Stimulated activated CD4-positive, alpha-beta T cell treated with anti-CD3 and anti-CD28 coated beads, Interleukin-4, amount 100 ng/mL, for 1 hour (primary cell): ENCODE measurements at places on chromosomes 4 and X.

DNA sequence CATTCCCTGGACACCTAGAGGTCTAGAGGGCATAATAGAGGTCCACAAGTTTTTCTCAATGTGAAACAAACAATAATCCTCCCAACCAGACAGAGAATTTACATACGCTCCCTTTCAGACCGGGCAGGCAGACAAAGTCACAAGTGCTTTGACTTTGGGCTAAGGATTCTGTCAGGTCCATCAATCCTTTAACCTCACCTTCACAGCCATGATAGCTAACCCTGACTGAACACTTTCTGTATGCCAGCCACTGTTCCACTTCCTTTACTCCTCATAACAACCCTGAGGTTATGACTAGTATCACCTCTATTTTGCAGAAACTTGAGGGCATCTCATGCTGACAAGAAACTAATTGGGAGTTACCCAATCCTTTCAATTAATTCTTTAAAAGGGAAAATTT, 118.8 kb upstream of the AFF2 start:
- DNase-seq, result no peak

- DNase-seq, result no peak
These were observed 160.9 kb downstream of the CBR4 start for GRCh38 chr4:168849030-168849675.

- DNase-seq, result no peak
These were observed 911.5 kb downstream of the GLUD2 start for GRCh38 chrX:121958886-121959285.

DNA sequence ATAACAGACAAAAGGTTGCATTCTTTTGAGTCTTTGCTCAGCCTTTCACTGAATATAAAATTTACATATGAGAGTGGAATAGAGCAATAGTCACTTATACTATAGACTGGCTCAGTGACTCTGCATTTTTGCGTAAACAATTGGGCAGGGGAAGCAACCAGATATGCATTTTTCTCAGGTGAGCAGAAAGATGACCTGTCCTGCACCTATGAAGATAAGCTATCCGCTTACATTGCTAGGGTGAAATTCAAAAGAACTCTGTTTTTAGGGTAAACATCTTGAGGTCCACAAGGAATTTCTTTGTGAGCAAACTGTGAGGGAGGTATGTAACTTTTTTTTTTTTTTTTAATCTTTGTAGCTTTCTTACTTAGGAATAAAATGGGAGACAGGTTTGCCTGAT, 602.4 kb upstream of the PRKX start:
- DNase-seq, result no peak

DNA sequence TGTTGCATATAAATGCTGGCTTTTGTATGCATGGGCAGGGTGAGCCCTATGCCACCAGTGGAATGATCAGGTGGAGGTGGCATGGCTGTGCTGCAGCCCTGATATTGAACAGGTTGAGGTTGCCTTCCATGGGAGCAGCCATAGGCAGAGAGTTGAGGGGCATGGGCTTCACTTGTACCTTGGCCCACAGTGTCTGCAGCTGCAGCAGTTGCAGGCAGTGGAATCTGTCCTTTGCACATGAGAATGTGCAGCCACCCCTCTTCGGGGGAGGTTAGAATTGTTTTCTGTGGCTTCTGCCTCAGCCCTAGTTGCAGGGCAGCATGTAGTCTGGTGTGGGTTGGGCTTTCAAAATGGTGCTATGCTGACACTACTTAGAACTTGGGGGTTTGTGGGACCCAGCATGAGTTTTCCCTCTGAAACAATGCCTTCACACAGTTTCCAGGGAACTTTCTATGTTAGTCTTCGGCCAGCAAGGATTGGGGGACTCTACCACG, 25.4 kb upstream of the VSIG1 start:
- no peak for DNase-seq
